D721Med (cell line): ENCODE measurements at places on chromosomes 13 and 19.

- no peak for DNase-seq
These were observed 18.1 kb downstream of the DNAJC15 start for GRCh38 chr13:43041369-43041921.

- no peak for DNase-seq
These were observed 69.8 kb downstream of the SIAH3 start for GRCh38 chr13:45781553-45782326.

- DNase-seq: no peak
These were observed 135.3 kb upstream of the MCF2L start for GRCh38 chr13:112833551-112834257.

DNA sequence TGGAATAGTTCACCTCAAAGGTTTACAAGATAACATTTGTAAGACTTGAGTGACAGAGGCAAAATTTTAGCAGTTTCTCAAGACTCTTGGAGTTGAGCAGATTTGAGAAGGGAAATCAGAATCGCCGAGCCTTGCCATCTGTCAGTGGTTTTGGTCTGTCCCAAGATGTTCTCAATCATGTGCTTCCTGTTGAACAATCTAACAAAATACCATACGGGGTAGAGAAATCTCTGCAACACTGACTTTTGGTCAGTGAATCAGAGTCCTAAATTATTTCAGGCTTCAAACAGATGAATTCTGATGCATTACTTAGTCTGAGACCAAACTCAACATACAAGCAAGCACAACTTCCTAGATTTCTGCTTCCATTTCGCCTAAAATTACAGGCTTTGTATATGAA is 3.8 kb downstream of the KCTD12 start:
- no peak for DNase-seq

DNA sequence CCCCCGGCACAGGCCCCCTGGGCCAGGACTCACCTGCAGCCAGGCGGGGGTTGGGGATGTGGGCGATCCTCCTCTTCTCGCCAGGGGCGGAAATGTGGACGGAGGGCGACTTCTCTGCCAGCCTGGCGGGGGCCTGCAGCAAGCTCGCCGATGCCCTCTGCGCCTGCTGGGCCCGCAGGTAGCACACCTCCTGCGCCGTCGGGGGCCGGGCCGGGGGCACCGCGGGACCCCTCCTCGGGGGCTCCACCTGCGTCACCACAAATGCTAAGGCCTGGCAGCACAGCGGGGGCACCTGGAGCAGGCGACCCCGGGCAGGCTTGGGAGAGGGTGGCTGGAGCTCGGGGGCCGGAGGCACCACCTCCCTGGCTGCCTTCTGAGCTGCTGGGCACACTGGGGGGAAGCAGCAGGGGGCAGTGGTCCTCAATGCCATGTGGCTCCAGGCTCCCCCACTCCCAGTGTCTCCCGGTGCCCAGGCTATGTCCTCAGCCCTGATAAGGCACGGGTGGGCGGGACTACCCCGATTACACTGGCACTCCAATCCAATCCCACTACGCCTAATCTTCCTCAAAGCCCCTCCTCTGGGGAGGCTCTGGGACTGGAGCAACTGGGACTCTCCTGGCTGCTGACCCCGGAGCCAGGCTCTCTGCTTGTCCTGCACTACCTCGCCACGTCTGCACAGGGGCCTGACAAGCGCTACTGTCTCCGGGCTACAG is 11.6 kb upstream of the ATP8B3 start:
- peak; percentile 70 for DNase-seq

DNA sequence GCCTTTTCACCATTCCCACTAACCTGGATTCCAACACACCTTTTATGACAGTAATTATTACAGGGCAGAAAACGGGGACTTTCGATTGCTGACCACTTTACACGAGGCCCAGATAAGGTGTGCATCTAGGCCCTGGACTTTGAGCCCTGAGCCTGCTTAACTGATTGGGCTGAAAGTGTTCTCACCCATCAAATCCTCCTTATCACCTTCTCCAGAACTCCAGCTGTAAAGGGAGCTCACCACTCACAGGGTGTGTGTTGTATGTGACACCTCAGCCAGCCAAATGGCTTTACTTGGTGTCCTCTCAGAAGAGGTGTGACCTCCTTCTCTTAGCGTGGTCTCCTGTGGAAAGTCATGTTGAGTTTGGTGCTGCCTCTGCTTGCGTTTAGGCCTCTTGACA is 36.5 kb downstream of the SIPA1L3 start:
- DNase-seq: no peak

DNA sequence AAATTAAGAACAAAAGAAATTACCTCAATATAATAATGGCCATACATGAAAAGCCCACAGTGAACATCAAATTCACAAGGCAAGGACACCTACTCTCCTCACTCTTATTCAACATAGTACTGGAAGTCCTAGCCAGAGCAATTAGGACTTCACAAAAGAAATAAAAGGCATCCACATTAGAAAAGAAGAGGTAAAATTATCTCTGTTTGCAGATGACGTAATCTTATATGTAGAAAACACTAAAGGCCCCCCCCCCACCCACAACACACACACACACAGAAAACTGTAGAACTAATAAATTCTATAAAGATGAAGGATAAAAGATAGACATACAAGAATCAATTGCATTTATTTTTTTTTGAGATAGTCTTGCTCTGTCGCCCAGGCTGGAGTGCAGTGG is 25.5 kb upstream of the LATS2 start:
- no peak for DNase-seq

GRCh38 chr19:4633140-4633967 is 6.0 kb upstream of the TNFAIP8L1 start:
- no peak for DNase-seq
